ENCODE measurements at places on chromosomes 3 and 15.

- DNase-seq, result no peak
These were observed 428.3 kb upstream of the RASGRP1 start for GRCh38 chr15:38992930-38993329.

DNA sequence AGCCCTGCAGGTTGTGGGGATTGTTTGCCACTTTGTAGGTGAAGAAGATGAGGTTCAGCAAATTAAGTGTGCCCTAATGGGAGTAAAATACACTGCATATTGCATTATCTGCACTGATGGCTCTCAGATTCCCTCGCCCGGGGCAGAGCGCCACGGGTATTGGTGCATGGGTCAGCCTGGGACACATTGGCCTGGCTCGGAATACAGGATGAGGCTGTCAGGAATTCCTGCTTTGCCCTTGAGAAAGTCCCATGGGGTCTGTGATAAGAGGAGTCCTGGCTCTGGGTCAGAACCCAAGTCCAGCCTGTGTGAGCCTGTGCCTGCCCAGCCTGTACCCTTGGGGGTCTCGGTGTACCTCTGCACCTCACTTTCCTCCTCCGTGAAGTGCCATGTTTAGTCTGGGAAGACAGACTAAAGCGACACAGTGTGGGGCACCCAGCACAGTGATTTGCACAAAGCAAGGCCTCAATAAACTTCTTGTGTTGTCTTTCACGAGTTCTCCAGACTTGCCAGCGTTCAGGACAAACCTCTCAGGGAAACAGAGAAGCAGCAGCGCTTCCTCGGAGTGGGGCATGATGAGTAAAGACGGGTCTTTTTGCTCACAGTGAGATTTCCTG lies 107.6 kb downstream of the LRRK1 start:
- no peak for DNase-seq

- no peak for DNase-seq
These were observed 100.0 kb downstream of the ALCAM start for GRCh38 chr3:105466495-105467404.

DNA sequence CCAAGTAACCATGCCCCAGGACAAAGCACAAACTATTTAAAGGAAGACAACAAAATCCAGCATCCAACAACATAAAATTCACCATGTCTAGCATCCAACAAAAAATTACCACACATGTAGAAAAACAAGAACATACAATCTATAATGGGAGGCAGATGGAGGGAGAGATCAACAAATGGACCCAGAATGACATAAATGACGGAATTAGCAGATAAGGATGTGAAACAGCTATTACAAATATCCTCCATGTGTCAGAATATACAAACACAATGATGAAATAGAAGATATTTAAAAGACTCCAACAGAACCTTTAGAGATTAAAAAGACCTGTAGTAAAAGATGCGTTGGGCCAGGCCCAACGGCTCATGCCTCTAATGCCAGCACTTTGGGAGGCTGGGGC lies 10.8 kb downstream of the LYSMD4 start:
- no peak for DNase-seq

GRCh38 chr3:105780107-105780506 lies 88.7 kb downstream of the CBLB start:
- no peak for DNase-seq

- no peak for DNase-seq
These were observed 10.8 kb upstream of the SNRPA1 start for GRCh38 chr15:101305820-101306255.

DNA sequence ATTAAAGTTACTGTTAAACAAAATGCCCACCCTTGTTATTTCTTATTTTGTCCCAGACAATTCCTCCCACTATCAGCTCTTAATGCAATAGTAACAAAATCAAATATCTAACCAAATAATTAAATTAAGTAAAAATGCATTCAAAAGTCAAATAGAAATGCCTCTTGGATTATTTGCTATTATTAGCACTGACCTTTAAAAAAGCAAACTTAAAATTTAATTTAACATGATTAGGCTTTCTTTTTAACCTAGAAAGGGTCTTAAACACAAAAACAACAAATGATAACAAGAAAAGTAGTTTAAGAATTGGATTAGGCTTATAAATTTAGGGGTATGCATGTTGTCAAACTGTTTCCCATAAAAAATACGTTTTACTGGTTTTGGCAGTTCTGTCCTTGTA lies 159.8 kb downstream of the CBLB start:
- DNase-seq, result no peak

DNA sequence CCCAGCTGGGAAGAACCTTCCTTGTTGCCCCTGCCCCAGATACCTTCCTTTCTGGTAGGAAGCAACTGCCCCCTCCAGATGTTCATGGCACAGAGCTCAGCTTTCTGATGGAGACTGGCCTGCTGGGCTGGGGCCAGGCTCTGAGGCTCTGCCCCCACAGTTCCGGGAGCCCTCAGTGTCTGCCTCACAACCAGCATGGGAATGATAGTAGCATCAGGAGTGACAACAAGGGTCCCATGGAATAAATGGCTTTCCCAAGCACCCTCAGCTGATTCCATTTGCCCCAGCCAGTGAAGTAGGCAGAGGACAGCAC lies 65.6 kb upstream of the IQSEC1 start:
- DNase-seq, result no peak

GRCh38 chr3:125078951-125079674 lies 23.3 kb upstream of the HEG1 start:
- no peak for DNase-seq

GRCh38 chr3:194991338-194991654 lies 279.7 kb downstream of the XXYLT1 start:
- DNase-seq, result no peak

DNA sequence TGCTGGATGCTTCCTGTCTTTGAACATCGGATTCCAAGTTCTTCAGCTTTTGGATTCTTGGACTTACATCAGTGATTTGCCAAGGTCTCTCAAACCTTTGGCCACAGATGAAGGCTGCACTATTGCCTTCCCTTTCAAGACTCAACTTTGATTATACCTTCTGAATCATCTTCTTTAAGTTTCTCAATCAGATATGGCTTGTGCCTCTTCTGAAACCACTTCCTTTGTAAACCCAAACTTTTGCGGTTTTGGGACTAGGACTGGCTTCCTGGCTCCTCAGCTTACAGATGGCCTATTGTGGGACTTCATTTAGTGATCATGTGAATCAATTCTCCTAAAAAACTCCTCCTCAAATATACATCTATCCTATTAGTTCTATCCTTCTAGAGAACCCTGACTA lies 47.1 kb upstream of the CADPS start:
- DNase-seq, result no peak

- DNase-seq, result no peak
These were observed 248.7 kb upstream of the C2CD4B start for GRCh38 chr15:62413786-62414185.

DNA sequence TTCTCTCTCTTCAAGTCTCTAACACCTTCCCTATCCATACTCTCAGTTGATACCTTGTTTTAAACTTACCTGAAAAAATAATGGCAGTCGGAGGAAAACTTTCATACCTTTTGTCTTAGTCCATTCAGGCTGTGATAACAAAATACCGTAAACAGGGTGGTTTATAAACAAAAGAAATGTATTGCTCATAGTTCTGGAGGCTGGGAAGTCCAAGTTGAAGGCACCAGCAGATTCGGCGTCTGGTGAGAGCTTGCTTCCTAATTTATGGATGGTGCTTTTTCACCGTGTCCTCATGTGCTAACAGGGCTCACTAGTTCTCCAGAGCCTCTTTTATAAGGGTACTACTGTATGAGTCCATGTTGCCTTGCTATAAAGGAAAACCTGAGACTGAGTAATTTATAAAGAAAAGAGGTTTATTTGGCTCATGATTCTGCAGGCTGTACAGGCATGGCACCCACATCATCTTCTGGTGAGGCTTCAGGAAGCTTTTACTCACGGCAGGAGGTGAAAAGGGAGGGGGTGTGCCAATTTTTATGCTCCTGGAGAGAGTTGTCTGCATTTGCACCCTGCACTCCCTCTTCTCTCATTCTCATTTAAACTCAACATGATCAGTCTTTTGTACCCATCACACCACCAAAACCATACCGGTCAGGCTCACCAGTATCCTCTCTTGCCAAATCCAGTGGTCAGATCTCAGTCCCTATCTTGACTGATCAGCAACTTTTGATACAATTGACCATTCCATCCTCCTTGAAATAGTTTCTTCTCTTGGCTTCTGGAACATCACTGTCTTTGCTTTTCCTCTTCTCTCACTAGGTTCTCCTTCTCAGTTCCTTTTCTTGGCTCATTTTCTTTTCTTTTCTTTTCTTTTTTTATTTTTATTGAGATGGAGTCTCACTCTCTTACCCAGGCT lies 21.6 kb downstream of the ST6GAL1 start:
- no peak for DNase-seq

- no peak for DNase-seq
These were observed 158.2 kb downstream of the VPS8 start for GRCh38 chr3:184970186-184970585.

Measured in C1 segment of cervical spinal cord (tissue), 14 donors.